GM04504 (cell line): ENCODE measurements at places on chromosomes 7 and 10.

GRCh38 chr7:81811956-81812865, 42.4 kb upstream of the HGF start:
- DNase-seq = no peak

GRCh38 chr10:4776234-4776638, 49.8 kb upstream of the AKR1E2 start:
- no peak for DNase-seq

DNA sequence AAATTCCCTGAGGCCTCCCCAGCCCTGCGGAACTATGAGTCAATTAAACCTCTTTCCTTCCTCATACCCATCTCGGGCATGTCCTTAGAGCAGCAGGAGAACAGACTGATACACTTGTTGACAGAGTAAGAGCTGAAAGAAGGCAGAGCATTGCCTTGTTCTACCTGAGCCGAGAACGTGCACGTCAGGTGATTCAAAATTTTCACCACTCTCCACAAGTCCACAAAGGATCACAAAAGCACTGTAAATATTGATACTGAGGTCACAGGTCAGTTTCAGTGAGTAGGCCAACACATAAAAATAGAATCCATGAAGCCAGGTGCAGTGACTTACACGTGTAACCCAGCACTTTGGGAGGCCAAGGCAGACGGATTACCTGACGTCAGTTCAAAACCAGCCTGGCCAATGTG, 27.8 kb downstream of the DCLRE1C start:
- no peak for DNase-seq

DNA sequence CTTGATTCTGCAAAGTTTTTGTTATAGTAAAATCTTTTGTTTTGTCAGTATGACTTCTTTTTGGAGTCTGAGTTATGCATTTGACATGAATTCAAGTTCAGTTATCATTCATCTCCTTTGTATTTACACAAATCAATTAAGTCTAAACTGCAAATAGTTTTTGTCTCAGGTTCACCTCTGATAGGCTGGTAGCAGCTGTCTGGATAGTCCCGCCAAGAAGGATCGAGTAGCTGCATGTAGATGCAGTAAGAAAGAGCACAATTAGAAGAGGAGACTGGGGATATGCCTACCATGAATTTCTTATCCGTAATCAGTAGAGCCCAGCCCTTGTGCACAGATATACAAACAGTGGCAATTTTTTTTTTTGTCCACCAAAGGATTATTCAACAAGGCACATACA, 392.5 kb upstream of the ETV1 start:
- no peak for DNase-seq

DNA sequence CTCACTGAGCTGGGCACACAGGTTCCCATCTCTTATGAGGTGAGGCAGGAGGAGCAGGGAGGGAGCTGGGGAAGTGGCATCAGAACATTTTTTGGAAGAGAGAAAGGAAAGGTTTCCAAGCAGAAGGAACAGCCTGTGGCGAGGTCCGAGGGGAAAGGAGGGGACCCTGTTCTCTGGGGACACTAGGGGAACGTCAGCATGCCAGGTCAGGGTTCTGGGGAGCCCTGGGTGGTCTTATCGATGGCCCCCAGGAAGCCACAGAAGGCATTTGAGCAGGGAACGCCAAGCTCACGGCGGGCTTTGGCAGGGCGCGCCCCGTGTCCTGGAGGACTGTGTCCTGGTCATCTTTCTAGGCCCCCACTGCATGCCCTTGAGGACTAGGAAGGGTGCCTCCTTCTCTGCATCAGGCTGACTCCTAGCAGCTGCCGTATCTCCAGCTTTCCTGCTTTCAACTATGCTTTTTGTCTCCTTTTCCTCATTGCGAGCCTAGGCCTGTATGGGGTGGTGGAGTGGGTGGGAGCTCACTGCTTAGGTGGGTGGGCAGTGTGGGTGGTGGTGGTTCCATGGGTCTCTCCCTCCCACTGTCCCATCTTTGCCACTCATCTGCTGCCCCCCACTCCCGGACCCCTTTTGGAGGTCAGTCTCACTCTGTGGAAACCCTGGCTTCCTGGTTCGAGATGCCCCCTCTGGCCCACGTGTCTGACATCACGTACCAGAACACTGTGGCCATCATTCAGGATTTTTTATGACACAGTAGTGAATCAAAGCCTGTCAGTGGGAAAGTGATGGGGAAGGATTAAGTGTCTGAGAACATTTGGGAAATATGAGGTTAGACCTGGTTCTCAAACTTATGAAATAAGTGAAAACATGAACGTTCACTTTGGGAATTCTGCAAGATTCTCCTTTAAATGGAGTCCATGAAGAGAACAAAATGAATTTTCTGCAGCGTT, 89.1 kb downstream of the CUX1 start:
- no peak for DNase-seq

DNA sequence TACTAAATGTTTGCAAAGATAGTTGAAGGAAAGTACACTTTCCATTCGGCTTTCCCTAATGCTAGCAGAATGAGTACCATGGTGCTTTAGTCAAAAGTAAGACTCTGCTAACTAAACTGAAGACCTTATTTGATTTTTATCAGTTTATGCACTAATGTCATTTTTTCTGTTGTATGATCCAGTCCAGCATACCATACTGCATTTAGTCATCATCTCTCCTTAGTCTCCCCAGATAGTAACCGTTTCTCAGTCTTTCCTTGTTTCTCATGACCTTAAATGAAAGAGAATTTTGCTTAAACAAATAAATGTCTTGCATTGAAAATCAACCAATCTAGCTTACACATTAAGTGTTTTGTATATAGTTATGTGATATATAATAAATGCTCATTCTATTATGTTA, 529.5 kb upstream of the SEMA3D start:
- no peak for DNase-seq

- DNase-seq = no peak
Observed at GRCh38 chr7:137015015-137015414, 146.6 kb downstream of the CHRM2 start.

DNA sequence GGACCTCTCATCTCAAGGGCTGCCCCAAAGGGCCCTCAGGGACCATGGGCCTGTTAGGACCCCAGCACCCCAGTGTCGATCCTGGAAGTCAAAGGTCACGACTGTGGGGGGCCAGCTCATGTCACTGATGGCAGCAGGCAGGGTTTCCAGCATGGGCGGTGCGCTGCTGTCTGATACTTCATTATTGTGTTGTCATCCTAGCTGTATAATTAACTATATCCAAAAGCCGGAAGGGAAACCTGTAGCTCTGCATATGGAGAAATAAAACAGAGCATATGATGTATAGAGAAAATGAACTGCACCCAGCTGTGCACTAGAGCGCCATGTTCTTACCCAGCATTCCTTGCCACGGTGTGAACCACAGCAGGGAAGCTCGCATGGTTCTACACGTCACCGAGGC, 196.3 kb downstream of the EBF3 start:
- no peak for DNase-seq

- no peak for DNase-seq
Observed at GRCh38 chr10:98608411-98608810, 161.7 kb upstream of the HPS1 start.

DNA sequence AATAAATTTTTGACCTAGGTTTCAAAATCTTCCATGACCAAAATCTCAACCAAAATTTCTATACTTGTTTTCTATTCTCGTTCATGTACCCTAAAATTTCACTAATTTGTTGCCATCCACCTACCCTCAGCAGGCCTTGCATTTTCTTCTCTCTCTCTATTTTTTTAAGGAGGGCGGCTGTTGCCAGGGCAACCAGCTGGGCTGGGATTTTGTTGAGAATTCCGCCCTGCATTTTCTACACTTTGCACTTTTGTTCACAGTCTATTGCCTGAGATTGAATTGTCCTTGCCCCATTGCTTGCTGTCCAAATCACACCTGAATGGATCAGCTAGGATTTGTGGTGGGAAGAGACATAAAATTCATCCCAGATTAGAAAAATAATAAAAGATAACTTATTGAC, 657.5 kb upstream of the NRP1 start:
- DNase-seq = no peak

DNA sequence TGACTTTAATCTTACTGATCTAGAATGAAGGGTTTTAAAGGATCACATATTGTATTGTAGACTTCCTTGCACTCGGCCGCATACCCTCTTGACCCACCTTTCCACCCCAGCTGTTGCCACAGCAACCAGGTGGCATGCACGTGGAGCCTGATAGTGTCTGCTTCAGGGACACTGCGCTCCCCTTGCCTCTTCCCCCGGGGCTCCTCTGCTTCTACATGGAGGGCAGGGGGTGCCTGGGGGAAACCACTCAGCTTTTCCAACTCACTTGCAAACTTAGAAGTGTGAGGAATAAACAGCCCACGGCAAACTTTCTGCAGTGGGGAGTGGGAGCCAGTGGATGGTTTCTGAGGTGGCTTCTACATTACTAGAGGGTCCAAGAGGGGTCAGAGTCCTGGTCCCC, 458.6 kb downstream of the PLXNA4 start:
- no peak for DNase-seq
